Epithelial cell of esophagus (primary cell): ENCODE measurements at places on chromosomes 12 and 14.
A peak's percentile ranks its signal among the peaks of the same experiment; 100 is the strongest.

DNA sequence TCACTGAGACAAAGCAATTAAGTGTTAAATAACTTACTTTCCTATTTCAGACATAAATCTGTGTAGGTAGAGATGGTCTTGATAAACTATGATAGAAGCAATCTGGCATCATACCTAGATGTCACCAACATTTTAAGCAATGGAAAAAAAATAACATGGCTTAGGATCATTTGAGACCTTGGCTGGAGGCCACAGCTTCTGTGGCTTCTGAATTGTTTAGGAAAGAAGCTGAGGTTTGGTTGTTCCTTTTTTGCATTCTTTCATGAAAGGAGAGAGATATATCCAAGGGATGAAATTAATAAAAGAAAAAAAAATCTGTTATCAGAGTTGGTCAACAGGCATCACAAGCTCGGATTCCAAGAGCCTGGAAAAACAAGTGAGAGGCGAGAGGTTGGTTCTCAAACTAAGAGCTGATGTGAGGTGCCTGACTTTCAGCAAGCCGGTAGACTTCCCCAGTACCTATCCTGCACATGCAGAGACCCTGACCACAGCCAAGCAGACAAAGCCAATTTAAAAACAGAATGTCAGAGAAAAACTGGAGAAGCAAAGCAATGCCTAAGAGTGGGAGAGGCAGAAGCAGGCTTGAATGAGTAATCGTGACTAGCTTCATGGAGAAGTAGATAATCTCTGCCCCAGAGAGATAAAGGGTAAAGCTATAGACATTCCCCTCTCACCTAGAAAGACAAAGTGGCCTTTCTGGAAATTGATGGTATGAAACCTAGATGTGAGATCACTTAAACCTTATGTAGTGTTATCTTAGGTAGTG is 43.4 kb upstream of the ST8SIA1 start:
- DNase-seq = no peak

GRCh38 chr12:2180737-2181082 is 127.9 kb downstream of the CACNA1C start:
- no peak for DNase-seq

GRCh38 chr14:38047195-38047902 is 160.4 kb upstream of the SSTR1 start:
- no peak for DNase-seq

DNA sequence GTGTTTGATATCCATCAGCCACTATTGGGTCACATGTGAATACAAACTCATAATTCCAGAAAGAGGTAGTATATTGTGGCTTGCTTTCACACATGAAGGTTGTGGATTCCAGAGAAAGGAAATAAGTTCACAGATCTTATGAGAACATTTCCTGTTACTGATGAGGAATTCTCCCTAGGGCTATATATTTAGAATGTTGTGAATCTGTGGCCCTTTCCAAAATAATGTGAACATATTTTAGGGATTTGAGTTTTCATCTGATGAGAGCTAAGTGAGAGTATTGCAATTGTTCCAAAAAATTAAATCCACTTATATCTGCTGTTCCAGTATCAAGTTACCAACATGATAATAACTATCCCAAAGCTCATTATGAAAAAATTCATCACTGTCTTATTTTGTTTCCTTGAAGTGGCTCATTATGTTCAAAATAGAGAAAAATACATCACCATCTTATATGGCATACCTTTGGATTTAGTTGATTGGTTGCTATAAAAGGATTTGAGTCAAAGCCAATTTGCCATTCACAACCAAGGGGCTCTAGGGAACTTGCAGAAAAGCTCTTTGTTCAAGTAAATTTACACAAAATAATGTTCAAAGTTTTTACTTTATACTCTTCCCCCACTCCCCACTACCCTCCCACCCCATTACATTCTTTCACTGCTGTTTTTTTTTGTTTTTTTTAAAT is 76.3 kb downstream of the MYRFL start:
- DNase-seq = peak; percentile 6

DNA sequence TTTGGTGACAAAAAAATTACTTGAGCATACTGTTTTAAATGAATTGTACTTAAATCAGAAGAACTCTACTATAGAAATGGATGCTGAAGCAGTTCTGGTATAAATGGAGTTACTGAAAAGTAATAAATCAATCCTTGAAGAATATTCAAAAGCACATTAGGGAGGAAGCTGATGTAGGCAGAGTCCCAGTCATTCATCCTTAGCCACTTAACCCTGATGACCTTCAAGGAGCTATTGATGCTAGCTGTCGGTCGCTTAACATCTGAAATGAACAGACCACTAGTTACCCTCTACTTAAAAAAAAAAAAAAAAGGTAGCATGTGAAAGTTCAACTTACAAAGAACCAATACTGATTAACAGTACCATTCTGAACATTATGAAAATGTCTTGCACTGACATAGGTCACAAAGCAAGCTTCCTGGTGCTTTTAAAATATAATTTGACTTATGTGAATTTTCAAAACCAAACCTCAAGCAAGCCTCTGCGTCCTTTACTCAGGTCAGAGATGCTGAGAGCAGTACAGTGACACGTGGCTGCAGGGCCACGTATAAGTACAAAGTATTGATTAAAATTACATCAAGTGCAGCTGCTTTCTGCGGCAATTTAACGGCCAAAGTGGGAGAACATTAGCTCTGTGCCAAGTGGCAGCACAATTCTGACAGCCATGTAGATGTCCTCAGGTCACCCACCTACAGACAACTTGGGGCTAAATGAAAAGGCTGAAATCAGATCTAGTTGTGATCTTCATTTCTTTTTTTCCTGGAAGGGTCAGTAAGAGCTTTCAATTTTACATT is 18.1 kb downstream of the PPM1H start:
- no peak for DNase-seq

- DNase-seq = no peak
These were observed 63.7 kb upstream of the DDX11 start for GRCh38 chr12:31009976-31010375.

DNA sequence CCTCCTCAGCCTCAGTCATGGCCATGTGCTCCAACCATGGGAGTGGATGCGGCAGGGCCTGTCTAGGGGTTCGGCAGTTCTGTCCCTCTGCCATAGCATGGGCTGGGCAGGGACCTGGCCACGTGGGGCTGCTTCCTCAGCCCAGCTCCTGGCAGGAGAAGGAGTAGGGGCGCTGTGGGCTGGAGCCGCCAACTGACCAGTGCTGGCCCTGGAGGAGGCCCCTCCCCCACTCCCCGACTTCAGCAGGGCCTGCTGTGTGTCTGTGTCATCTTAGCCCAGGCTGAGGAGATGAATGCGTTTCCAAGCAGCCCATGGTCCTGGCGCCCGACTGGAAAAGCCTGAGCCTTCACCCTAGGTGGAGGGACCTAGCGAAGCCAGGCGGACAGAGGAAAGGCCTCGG is 2.7 kb upstream of the PACS2 start:
- DNase-seq = no peak

- DNase-seq = peak; percentile 87
These were observed 13.0 kb downstream of the ATG14 start for GRCh38 chr14:55398679-55399078.
